ENCODE measurements at places on chromosomes 3 and 15.

DNA sequence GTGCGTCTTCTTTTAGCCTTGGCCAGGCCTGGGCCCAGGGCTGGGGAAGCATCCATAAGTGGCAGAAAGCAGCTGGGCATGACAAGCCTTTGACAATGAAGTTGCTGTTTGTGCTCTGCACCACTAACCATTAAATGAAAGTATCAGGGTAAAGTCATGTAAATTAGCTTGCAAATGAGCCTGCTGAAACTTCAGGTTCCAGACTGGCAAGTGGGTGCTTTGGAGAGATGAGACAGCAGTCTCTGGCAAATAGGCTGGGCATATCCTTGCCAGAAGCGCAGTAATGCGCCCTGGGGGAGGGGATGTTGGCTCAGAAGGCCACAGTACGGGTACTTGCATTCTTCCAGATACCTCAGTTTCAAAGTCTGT, 40.7 kb downstream of the RAB6B start:
- peak; percentile 58 for DNase-seq

- DNase-seq, result no peak
Observed at GRCh38 chr15:29467091-29467490, 197.5 kb upstream of the NSMCE3 start.

- DNase-seq, result no peak
Observed at GRCh38 chr3:127288921-127289705, 1.3 kb upstream of the PRR20G start.

DNA sequence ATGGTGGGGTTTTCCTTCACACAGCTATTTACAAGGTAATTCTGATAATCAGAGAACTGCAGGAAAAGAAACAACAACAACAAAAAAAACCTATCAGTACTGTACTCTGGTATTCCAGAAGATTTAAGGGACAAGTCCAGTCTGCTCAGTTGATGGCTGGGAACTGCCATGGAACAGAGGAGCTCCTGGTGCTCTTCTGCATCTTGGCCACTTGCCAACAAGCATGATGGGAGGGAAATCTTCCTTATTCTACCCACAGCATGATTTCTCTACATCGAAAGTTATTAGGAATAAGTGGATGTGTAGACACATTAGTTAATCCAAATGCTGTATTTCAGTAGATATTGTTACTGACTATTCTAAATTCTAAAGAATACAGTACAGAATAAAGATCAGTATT, 51.7 kb downstream of the RASGRP1 start:
- no peak for DNase-seq

- DNase-seq, result no peak
Observed at GRCh38 chr3:195094191-195094921, 176.6 kb downstream of the XXYLT1 start.

GRCh38 chr3:66010739-66011655, 27.7 kb downstream of the MAGI1 start:
- DNase-seq, result no peak

DNA sequence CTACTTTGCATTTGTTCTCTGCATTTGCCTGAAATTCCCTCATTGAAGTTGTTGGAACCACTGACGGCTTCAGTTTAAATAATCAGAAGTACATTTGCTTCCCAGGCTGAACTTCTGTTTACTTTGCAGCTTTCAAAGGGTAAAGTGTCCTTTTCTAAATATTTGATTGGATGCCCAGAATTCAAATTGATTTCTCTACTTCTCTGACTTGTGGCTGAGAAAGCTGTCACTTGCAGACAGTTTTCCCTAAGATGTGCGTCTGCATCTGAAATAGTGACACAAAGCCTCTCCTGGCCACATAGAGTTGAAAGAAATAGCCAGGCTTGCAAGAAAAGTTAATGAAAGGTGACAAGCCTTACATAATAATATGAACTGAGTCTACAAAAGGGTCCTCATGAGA, 299.6 kb downstream of the THSD4 start:
- peak; percentile 44 for DNase-seq

GRCh38 chr3:74631351-74632140, 17.1 kb upstream of the CNTN3 start:
- DNase-seq, result no peak

DNA sequence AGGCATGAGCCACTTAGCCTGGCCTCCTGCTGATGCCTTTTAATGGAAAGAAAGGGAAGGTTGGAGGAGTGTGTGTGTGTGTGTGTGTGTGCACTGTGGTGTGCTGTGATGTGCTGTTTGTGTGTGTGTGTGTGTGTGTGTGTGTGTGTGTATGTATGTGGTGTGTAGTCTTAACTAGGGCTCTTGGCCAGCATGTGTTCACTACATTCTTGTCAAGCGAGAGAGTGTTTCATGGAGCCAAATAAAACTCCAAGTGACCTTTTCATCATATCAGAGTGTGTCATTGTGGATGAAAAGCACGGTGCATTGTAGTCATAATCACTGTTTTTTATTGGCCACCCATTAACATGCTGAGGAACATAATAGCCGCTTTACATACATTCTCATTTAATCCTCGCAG, 30.8 kb upstream of the BHLHE40 start:
- DNase-seq, result no peak

- DNase-seq, result no peak
Observed at GRCh38 chr3:139772539-139773500, 95.0 kb upstream of the NMNAT3 start.

- DNase-seq, result no peak
Observed at GRCh38 chr3:158169091-158169491, 59.2 kb downstream of the RSRC1 start.

DNA sequence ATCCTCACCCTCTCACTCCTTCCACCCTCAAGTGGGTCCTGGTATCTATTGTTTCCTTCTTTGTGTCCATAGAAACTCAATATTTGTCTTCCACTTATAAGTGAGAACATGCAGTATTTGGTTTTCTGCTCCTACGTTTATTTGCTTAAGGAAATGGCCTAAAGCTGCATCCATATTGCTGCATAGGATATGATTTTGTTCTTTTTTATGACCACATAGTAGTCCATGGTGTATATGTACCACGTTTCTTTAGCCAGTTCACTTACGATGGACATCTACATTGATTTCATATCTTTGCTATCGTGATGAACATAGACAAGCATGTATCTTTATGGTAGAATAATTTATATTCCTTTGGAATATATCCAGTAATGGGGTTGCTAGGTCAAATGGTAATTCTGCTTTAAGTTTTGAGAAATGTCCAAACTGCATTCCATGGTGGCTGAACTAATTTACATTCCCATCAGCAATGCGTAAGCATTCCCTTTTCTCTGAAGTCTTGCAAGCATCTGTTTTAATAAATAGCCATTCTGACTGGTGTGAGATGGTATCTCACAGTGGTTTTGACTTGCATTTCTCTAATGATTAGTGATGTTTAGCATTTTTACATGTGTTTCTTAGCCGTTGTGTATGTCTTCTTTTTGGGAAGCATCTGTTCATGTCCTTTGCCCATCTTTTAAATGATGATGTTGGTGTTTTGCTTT, 650.2 kb downstream of the ZNF385D start:
- DNase-seq, result no peak

DNA sequence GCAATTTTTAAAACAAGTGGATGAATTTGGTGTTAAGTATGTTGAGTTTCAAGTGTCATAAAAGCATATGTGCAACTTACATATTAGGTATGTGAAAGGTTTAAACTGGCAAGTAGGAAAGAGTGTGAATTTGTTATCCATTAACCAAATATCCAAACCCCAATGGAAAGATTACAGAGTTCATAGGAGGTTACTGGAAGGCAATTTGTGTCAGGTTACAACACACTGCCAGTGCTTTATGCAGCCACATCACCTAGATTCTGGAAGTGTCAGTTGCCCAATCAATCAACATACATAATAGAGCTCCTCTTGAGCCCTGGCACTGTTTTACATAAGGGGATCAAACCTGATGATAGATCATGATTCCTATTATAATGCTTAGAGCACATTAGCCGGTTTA, 261.0 kb downstream of the ROBO1 start:
- DNase-seq, result no peak

DNA sequence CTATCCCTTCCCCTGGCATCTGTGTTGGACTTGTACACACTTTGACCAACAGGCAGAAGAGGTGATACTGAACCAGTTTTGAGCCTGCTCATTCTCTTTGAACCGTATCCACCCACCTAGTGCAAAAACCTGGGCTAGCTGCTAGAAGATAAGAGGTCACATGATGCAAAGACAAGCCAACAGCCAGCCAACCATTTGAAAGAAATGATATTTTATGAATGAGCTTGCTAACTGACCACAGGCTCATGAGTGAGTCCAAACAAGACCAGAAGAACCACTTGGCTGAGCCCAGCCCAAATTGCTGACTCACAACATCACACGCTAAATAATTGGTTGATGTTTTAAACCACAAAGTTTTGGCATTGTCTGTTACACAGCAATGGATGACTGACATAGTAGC, 74.0 kb upstream of the CTNNB1 start:
- no peak for DNase-seq

DNA sequence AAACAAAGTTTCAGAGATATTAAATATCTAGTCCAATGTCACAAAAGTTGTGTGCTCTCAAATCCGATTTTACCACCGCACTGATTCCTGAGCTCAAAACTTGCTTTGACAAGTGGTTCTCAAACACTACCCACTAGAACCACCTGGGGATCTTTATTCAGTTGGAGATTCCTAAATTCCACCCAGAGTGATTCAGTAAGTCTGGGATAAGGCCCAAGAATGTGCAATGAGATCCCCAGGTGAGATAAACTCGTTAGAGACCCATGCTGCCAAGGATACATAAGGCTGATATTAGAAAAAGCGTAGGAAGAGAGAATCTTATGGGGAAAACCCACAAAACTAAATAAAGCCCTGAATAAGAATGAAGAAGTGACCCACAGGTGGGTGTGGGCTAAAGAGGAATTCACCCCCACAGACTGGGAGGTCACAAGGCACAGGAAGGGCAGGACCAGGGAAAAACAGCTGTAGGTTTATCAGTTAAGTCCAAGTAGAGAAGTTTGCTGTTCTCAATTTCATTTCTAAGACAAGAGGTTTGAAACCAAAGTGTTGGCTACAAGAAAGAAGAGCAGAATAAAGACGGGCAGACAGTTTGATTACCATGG, 11.5 kb upstream of the RPS17 start:
- no peak for DNase-seq

- DNase-seq, result no peak
Observed at GRCh38 chr3:128617270-128617556, 33.4 kb downstream of the RPN1 start.

DNA sequence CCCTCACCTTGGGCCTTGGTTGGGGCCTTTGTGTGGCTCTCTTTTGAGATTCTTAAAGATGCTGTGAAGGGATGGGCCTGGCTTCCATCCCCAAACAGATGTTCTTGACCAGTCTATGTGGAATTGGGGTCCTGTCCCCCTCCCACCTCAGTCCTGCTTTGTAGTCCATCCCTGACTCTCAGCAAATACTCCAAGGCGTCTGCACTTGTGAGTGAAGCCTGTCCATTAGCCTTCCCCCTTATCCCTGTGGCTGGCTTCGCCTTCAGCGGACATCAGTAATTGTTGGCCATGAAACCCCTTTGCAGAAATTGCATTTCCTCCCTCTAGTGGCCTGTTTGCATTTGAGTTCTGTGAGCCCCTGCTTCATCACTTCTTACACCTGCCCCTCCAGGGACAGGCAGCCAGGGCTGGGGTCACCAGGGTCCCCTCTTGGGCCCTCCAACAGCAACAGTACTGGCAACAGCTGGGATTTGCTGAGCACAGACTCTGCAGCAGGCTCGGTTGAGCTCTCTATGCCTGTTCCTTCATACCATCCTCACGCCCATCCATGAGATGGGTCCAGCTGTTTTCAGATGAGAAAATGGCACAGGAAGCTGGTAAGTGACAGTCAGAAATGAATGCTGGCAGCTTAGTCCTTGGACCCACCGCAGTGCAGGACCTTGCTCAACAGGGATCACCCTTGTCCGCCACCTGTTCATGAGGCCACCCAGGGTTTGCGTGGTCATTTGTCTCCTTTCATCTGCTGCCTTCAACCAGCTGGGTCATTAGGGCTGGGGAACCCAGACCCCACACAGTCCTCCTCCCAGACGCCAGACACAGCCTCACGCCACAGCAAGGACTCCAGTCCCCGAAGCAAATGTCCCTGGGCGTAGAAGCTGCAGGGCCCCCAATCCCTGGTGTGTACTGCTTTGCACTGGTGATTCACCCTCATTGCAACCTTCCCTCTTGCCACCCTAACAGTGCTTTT, 8.9 kb upstream of the LRRK1 start:
- DNase-seq, result no peak

DNA sequence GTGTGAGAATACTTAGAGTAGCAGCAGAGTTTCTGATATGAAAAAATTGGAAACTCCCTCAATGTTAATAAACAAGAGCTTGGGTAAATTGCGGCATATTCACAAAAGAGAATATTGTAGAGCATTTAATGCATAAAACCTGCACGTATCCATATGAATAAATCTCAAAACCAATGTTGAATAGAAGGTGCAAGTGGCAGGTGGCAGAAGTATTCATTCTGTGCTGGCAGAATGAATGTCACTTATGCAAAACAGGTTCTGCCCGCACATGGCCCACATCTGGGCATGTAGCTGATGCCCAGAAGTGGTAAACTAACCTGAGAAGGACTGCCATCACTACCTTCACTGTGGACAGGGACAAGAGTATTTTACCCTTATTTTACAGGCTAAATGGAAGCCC, 14.1 kb upstream of the PRSS50 start:
- no peak for DNase-seq

GRCh38 chr3:190581041-190581541, 67.2 kb downstream of the IL1RAP start:
- DNase-seq, result no peak

- no peak for DNase-seq
Observed at GRCh38 chr3:193850084-193850619, 257.1 kb downstream of the OPA1 start.

DNA sequence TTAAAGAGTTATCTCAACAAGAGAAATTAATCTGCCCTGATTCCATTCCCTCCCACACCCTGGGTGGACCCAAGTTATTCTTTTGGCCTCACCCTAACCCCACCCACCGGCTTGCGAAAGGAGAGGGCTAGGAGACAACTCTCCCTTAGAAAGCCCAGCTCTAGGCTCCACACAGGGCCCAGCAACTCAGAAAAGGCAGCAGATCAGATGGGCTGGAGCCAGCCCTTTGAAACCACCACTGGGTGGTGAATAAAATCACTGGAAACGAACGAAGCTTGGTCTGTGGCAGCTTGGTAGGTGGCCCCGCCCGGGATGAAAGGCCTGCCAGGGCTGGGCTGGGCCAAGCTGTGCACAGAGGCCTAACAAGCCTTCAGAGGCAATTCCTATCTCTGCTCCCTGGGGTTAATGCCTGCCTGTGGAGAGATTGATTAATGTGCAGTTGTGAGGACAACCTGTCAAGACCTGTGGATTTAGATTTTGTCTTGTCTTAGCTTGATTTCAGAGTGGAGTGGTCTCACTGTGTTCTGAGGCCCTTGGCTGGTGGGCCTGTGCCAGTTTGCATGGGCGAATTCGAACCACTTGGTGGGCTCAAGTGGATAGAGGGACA, 38.8 kb downstream of the BHLHE40 start:
- no peak for DNase-seq

All from putamen (tissue), 1 donor.